AML-193 (cell line): ENCODE measurements at places on chromosomes 7 and 10.

DNA sequence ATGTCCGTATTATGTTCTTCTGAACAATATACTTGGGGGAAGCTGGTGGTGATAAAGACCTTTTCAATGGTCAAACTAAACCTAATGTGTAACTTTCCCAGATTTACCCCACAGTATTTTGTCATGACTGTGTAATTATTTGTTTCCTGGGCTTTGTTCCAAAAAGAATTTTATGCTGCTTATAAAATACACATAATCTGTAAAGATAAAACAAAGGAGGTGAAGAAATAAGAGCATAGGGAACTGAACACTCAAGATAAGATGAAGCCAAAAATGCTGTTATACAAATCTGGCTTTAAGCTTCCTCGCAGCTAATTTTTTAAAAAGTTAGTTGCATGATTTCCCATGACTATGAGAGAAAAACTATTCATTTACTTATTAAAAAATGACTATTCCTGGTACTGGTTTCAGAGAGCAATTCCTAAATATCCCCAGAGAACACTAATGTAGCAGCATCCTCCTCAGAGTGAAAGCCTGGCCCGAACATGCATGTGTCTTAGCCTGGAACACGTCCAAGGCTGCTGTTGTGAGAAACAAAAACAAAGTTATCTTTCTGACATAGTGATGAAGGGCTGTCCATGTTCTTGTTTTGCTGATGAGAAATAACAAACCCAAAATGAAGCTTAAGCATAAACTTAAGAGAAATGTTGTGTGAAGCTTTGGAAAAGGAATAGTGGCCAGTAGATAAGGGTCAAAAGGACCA, 33.9 kb downstream of the MALSU1 start:
- no peak for DNase-seq

DNA sequence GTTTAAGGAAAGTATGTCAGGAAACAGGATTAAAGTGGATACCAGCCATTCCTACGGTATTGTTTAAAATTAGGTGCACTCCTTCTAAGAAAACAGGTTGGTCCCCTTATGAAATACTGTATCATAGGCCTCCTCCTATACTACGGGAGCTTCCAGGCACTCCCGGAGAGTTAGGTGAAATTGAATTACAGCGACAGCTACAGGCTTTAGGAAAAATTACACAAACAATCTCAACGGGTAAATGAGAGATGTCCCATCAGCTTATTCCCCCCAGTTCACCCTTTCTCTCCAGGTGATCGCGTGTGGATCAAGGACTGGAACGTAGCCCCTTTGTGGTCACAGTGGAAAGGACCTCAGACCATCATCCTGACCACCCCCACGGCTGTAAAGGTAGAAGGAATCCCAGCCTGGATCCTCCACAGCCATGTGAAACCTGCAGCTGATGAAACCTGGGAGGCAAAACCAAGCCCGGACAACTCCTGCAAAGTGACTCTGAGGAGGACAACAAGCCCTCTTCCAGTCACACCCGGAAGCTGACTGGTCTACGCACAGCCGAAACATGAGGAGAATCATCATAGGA, 25.1 kb upstream of the GHITM start:
- no peak for DNase-seq

DNA sequence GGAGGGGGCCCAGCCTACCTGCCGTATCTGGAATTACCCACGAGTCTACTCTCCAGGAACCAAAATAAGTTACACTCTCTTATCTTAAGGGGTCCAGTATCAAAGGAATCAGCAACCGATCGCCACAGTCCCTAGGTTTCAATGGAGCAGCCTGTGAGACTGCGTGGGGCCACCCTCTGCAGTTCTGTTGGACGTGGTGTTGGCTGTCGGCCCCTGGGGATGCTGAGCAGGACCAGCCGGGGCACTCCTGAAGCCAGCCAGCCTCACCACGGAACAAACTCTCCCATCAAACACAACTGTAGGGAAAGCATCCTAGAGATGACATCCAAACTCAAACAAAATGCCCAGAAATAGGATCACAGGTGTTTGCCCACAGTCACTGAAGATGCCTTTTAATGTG, 25.5 kb upstream of the ABLIM1 start:
- DNase-seq: no peak

DNA sequence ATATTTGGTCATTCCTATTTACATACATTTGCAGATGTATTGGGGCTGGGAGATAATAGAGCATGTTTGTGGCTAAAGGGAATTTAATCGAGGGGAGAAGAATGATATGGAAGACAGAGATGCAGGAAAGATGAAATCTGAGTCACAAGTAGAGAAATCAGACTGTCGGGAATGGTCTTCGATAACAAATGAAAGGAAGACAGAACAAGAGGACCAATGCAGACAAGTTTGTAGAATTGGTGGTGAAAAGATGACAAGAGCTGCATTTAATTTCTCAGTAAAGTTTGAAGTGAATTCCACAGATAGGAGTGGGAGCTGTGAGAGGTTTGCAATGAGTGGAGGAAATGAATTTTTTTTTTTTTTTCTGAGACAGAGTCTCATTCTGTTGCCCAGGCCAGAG, 60.0 kb downstream of the BRAF start:
- no peak for DNase-seq

GRCh38 chr7:49596701-49597491, 176.5 kb upstream of the VWC2 start:
- DNase-seq: no peak
